ENCODE measurements at places on chromosomes 6 and 20. TPM values are rescaled to one million over a fixed set of nuclear protein-coding genes. Genes with fewer than 3 reads are reported as not detected.

Gene ARHGAP40
- not detected for total RNA-seq

Gene FILIP1
- not detected for total RNA-seq

DNA sequence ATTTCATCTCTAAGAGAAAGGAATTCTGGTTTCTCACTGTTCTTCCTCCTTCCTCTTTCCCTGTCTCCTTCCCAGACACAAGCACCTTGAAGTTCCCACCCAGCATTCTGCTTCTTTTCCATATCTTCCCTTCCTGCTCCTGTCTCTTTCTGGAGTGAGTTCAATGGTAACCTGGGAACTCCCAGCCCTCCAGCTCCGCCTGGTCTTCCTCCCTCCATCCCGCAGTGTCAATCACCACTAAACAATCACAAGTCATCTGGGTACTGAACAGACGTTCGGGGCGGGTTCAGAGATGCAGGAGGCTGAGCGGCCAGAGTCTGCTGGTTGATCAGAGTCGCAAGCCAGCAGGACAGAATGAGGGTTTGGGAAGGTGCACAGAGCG is 7.7 kb downstream of the TTBK1 start:
- no peak for DNase-seq

GRCh38 chr6:39590871-39591393 is 134.3 kb downstream of the KIF6 start:
- no peak for DNase-seq

Gene IBTK
- 25.8 TPM for total RNA-seq

DNA sequence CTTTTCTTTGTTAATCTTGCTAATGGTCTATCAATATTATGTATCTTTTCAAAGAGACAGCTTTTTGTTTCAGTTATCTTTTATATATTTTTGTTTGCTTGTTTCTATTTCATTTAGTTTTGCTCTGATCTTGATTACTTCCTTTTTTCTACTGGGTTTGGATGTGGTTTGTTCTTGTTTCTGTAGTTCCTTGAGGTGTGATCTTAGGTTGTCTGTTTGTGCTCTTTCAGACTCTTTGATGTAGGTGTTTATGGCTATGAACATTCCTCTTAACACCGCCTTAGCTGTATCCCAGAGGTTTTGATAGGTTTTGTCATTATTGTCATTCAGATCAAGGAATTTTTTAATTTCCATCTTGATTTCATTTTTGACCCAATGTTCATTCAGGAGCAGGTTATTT is 26.8 kb upstream of the TNFAIP3 start:
- DNase-seq = no peak

- DNase-seq = no peak
These were observed 48.5 kb upstream of the MOCS1 start for GRCh38 chr6:39982720-39983119.

GRCh38 chr20:63977739-63978276 is 1.6 kb downstream of the SAMD10 start:
- peak; percentile 88 for DNase-seq

DNA sequence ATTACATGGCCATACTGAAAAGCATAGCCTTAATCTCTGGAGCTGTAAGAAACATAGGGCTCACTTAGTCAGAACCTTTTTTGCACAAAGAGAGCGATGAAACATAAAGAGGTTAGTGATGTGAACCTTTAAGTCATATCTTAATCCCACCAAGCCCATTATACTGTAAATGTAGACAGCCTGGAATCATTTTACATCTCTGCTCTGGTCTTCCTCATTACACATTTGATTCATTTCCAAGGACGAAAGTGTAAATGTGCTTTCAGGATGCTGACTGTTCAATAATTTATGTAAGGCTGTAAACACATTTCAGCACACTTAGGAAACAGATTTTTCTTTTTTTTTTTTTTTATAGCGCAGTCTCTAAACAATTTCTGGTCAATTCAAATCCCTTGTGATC is 131.3 kb upstream of the B3GAT2 start:
- no peak for DNase-seq

Gene HFE
- 3.4 TPM for total RNA-seq

DNA sequence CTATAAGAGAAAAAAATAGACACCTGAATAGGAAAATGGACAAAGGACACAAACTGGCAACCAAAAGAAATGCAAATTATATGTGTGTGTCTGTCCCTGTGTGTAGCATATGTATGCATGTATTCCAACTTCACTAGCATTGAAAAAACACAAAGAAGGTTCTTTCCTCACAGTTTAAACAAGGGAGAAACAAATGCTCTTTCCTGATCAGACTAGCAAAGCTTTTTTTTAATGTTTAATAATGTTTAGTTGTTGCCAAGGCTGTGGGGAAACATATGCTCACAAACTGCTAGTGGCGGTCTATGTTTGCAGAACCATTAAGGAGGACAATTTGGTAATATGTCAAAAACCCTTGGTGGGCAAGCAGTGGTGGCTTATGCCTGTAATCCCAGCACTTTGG is 22.4 kb downstream of the SMLR1 start:
- DNase-seq = no peak

GRCh38 chr6:170176136-170176897 is 114.6 kb downstream of the DLL1 start:
- no peak for DNase-seq

DNA sequence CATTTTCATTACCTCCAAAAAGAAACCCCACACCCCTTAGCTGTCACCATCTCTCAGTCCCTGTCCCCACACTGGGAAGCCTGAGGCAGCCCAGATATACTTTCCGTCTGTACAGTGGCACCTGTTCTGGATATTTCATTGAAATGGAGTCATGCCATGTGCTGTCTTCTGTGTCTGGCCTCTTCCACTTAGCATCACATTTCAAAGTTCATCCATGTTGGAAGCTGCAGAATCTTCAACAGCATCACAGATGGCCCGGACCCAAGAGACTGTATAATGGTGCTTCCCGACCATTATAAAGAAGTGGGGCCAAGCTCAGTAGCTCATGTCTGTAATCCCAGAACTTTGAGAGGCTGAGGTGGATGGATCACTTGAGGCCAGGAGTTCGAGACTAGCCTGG is 58.4 kb downstream of the DLGAP4 start:
- DNase-seq = no peak

Gene TRIM31
- total RNA-seq = not detected

DNA sequence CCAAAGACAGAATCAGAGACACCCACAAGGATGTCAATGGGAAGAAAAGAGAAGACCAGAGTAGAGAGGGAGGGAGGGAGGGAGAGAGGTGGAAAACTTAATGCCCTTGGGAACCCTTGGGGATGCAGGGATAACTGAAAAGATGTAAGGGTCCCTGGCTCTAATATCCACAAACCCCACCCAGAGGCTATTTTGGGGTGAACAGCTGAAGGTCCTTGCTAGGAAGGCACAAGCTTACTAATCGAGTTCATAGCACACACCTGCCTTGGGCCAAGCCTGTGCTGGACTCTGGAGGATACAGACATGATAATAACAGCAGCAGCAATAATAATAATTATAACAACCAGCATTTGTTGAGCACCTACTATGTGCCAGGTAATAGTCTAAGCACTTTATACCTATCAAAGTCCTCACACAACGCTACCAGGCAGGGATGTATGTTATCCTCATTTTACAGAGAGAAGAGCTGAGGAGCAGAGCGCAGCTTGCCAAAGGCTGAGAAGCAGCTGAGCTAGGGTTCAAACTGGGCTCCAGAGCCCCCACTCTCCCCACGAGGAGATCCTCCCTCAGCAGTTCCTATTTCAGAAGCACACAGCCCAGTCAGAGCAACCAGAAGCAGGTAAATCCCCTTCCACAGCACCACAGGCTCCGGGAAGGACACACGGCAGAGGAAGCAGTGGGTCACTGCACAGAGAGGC is 174.2 kb downstream of the ANKRD60 start:
- peak; percentile 9 for DNase-seq

- no peak for DNase-seq
These were observed 7.9 kb upstream of the FAM210B start for GRCh38 chr20:56350842-56351241.

GRCh38 chr6:84498905-84499304 is 265.5 kb downstream of the TBX18 start:
- DNase-seq = no peak

Gene DOK5
- total RNA-seq = 4.4 TPM

GRCh38 chr20:4170621-4171537 is 155.5 kb upstream of the RNF24 start:
- DNase-seq = no peak

Measured in activated CD8-positive, alpha-beta memory T cell treated with anti-CD3 and anti-CD28 coated beads, Interleukin-2, amount 10 ng/mL, durations not matched to agents 7 days and 5 days (primary cell).